NCI-H1092 (cell line): ENCODE measurements at places on chromosomes 5 and 9.

- DNase-seq: no peak
These were observed 20.8 kb downstream of the TMEM245 start for GRCh38 chr9:109098960-109099308.

GRCh38 chr5:75668445-75668844 lies 48.8 kb downstream of the POC5 start:
- no peak for DNase-seq

DNA sequence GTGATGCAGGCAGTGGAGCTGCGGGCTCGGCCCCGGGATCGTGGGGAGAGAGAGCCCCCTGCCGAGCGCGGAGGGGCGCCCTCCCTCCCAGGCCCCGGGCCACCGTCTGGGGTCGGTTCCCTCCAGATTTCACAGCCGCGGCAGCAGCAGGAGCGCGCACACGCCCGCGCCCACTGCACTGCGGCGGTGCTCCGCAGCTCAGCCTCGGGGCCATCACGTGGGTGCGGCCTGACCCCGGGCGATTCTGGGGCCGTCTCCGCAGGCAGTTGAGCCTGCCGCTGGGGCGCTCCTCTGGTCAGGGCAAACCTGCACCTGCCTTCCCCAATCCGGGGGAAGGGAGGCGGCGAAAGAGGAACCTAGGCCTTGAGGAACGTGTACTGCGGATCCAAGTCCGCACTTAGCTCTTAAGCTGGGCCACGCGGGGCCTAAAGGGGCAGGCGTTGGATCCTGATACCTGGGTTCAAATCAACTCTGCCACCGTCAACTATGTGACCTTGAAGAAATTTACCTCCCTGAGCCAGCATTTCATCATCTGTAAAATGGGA lies 9.4 kb upstream of the DELE1 start:
- peak; percentile 16 for DNase-seq

GRCh38 chr5:95113489-95113888 lies 171.4 kb downstream of the MCTP1 start:
- no peak for DNase-seq

- DNase-seq: no peak
These were observed 201.7 kb upstream of the PTGER4 start for GRCh38 chr5:40477856-40478546.

DNA sequence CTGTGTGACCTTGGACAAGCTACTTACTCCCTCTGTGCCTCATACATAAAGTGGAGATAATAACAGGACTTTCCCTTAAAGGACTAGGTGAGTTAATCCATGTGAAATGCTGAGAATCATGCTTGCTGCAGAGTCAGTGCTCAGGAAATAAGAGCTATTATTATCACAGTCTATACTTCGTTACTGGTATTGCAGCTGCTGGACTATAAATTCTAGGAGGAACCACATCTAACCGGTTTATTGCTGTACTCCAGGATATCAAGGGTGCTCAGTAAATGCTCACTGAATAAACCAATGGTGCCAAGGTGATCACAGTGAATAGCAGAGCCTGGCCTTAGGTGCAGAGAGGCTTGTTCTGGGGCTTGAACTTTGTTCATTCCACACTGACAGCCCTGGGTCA lies 69.3 kb downstream of the HSPA4 start:
- DNase-seq: no peak

DNA sequence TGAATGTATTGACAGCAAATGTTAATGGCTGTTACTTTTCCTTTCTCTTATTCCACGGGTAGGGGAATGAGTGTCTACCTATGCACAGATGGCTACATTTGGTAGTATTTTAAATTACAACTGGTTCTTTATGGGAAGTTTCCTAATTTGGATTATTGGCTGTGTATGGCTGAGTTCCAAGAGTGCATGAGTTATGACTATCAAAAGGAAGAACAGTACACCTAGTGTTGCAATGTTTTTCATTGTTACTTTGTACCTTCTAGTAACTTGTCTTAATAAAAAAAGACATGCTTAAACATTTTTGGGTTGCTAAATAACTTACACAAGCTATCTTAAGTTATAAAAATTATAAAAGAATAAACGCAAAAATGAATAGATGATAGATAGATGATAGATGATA lies 35.8 kb upstream of the MAMDC2 start:
- no peak for DNase-seq

DNA sequence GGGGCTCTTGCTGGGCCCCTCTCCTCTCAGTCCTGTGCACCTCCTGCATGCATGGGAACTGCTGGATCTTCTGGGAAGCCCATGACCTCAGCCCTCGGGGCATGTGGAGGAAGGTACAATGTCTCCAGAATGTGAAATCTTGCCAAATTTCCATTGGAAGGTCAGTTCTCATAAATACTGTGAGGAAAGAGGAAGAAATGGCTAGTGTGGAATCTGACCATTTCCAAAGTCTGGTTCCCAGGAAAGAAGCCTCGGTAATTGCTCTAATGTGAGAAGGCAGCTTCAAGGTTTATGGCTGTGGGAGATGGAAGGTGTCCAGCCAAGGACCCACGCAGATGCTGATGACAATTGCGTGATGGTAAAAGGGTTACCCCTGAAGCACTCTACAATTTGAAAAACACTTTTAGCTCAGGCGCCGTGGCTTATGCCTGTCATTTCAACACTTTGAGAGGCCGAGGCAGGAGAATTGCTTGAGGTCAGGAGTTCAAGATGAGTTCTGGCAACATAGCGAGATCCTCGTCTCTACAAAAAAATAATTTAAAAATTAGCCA lies 8.1 kb upstream of the IL17B start:
- DNase-seq: no peak

GRCh38 chr5:94707359-94707758 lies 88.9 kb downstream of the SLF1 start:
- no peak for DNase-seq

DNA sequence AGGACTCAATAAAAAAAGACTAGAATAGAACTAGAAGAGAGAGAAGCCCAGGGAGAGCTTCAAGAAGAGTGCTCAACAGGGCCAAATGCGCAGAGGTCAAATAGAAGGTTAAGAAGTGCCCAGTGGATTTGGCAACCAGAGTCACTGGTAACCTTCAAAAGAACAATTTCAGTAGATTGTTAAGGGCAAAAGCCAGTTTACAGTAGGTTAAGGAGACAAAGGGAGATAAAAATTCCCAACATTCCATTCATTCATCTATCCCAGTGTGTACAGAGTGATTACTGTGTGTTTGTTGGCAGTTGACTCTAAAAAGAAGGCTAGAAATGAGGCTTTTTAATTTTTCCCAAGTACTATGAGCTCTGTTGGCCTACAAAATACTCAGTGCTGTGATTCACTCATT lies 69.4 kb downstream of the RIGI start:
- no peak for DNase-seq

GRCh38 chr9:5511935-5512580 lies 1.7 kb downstream of the PDCD1LG2 start:
- no peak for DNase-seq

GRCh38 chr9:33785914-33786313 lies 9.4 kb upstream of the PRSS3 start:
- DNase-seq: no peak

DNA sequence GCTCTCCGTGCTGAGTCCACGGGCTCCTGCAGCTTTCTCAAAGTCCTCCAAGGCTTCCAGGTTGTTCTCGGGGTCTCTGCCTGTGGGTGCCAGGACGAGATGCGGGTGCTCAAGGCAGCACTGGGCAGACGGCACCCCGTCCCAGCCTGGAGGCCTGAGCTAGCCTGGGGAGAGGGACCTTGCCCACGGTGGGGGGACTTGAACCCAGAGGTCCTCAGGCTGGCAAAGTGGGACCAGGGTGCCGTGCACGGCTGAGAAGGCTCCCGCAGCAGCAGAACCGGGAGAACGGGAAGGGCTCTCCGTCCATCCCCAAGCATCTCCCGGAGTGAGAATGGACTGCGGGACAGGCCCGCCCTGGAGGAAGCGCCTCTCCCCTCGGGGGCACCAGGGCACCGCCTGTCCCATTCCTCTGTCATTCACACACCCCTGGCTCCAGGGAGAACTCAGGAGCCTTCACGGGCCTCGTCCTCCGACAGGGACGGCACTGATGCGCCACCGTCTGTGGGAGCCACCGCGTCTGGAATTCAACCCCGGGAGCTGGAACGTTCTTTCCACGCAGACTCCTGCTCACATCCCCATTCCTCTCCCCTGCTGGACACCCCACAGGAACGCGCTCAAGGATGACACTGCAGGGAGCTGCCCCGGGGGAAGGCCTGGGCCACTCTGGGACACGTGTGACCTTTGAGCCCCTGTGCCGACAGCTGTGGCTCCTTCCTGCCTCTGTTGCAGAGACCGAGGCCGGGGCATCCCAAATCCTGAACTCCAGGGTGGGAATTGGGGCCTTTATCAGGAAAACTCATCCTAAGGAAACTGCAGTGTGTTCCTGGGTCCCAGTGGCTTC lies 16.3 kb upstream of the OBP2B start:
- no peak for DNase-seq

DNA sequence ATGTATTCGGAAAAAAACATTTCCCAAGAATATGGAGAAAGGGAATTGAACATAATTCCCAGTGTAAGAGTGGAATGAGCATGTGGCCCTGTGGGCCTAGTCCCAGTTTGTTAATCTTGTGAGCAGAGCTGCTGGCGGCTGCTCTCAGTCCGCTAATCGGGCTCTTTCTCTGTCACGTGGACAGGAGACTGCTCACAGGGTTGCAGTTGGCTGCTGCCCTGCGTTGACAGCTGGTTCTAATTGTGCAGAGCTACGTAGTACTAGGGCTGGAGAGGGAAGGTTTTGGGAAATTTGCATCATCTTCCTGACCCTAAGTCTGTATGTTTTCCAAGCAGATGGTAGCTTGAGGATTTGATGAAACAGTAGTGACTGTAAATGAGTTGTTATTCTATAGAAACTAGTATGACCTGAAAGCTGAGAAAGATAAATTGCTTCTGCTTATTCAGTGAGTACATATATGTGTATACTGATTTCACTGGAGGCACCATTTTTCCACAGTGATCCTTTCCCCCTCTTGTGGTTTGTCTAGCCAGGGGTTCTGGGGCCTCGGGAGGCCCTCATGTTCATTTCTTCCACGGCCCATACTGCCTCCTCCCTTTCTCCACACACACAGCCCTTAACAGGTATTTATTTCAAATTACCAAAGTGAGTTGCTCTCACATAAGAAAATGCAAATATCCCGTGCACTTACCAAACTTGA lies 100.6 kb downstream of the ANGPTL2 start:
- peak; percentile 29 for DNase-seq

DNA sequence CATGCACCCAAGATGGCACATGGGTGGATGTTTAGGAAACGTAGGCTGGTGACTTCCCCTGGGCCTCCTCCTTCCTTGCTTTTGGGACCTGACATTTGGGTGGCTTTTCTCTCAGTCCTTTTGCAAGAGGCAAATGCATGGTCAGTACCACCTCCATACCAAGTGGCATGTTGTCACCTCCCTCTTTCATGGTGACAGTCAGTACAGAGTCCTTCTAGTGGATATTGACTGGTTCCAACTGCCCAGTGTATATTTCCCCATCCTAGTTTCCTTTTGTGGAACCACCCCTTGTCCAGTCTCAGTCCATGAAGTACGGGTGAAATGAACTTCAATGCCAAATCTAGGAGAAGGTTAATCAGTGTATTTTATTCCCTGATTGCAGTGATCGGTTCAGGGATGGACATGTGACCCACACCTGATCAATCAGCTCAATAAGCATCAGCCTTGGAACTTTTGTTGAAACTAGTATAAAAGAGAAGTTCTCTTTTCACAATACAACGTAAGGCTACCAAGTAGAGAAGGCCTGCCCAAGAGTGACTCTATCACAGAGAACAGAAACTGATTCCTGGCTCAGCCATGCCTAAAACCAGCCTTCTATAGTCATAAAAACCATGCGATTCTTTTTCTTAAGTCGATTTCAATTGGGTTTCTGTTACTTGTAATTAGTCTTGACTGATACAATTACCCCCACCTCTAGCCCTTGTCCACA lies 143.4 kb upstream of the KLF9 start:
- DNase-seq: no peak

- DNase-seq: no peak
These were observed 77.0 kb downstream of the NEK6 start for GRCh38 chr9:124334568-124335319.
